ENCODE measurements at places on chromosomes 5 and 9.
A peak's percentile ranks its signal among the peaks of the same experiment; 100 is the strongest.

DNA sequence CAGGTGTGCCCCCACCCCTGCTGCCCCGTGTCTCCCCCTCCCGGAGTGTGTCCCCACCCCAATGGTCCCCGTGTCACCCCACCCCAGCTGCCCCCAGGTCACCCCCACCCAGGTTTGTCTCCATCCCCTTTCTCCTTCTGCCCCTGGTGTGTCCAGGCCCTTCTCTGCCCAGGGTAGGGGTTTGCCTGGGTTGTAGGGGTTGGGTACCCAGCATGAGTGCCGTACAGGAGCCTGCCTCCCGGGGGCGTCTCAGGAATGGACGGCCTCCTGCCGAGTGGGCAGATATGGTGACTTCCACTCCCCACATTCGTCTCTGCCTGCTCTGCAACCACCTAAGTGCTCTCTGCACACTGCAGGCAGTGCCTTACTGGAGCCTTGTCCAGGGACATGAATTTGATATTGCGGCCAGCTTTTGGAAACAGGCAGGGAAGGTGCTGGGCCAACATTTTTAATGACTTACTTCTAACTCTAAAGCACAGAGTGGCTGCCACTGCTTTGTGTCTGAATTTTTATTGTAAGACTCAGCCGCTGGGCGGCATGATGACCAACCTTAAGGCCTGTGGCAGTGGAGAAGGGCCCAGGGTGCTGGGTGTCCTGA, 6.7 kb downstream of the LRRC14B start:
- DNase-seq: no peak

- DNase-seq: no peak
Measured at GRCh38 chr5:9932770-9933169, 302.6 kb upstream of the TAS2R1 start.

DNA sequence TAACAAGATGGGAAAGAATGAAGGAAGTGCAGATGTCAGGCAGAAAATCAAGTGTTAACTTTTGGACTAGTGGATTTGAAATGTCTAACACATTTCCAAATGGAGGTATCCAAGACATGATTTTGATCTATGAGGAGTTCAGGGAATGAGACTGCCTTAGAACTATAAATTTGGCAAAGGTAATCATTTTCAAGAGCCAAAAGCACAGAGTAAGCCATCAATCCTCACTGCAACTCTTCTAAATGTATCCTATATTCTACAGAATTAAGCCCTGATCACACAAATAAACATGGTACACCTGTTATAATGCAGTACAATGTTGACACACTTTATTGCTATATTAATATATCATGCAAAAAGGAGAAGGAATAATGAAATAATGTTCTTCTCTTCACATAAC, 55.6 kb downstream of the SETX start:
- no peak for DNase-seq

DNA sequence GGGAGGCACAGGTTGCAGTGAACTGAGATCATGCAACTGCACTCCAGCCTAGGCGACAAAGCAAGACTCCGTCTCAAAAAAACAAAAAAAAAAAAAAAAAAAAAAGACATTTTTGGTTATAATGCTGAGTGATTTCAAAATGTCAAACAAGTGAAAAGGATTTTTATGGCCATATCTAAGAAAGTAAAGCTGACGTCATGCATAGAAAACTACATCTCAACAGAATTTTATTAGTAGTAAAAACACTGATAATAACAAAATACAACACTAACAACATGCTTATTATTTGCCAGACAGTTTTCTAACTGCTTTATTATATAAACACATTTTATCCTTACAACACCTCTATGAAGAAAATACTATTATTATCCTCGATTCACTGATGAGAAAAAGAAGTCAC, 833.0 kb upstream of the WWC1 start:
- no peak for DNase-seq

- DNase-seq: no peak
Measured at GRCh38 chr5:147189109-147189424, 45.8 kb upstream of the STK32A start.

DNA sequence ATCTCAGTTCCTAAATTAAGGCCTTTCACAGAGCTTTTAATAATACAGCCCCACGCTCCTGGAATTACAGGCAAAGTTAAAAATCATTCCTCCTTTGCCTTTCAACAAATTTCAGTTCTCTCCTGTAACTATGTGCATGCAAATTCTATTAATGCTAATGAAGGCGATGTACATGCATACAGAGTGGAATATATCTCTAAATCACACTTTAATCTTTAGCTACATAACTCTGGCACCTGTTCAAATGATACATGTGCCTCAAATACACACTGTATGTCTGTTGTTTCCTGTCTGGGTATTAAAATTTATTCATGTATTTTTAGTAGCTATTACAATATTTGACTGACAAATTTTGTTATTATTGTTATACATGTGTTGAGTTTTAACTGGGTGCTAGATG, 30.8 kb downstream of the CETN3 start:
- DNase-seq: no peak

DNA sequence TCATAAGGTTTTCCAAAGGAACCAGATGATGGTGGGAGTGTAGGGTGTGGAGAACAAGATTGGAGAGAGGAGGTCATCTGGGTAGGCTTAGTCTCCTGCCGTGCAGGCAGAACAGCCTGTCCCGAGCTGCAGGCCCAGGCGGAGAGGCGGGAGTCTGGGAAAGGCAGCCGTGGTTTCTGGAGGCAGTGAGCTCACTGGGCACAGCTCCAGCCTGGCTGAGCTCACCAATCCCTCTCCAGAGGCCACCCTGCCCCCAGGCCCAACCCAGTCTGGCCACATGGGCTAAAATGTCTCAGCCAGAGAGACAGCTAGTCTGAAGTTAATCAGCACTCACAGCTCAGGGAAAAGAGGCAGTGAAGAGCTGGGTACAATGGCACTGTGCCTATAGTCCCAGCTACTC, 12.3 kb downstream of the P4HA2 start:
- peak; percentile 80 for DNase-seq

DNA sequence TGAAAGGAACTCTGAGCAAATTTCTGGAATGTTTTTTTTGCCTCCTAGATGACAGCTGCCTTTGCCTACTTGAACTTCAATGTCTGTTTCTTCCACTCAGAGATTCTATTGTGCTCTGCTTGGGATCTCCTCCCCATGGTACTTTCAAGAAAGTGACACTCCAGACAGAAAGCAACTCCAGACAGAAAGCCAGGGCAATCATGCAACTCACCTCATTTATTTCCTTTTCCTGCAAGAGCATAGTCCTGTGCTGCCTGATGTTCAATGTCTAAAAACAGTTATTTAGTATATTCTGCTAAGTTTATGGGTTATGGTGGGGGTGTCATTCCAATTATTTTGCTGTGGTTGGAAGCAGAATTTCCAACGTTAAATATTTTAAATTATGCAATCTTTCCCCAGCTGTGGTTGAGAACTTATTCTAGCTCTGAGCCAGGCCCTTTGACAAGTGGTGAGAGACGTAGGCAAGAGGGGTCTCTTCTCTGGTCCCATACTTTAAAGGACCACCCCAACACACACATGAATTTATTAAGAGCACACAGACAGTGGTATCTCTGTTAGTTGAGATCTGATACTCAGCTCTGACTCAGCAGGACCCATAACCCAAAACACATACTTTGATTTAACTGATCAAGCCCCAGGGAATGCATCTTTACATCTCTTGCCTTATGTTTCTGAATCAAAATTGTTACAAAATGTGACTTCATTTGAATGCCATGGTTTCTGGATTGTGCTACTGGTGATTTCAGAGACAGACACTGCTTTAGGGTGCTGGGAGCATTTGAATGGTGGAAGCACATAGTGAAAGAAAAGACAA, 39.5 kb upstream of the MAMDC2 start:
- DNase-seq: no peak

DNA sequence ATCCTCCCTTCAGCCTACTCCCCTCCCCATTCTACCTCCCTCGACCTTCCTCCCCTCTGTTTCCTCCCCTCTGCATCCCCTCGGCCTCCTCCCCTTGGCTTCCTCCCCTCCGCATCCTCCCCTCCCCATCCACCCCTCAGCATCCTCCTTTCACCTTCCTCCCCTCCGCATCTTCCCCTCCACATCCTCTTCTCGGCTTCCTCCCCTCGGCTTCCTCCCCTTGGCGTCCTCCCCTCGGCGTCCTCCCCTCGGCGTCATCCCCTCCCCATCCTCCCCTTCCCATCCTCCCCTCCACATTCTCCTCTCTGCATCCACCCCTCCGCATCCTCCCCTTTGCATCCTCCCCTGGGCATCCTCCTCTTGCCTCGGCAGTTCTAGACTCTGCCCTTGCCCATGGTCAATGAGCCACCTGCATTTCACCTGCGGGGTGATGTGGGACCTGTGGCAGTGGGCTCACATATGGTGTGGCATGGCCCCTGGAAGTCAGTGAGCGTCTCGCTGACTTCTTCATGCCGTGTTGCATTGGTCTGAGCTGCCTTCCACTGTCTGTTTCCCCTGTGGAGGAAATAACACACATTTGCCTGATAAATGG, 113.0 kb downstream of the WNK2 start:
- DNase-seq: no peak

DNA sequence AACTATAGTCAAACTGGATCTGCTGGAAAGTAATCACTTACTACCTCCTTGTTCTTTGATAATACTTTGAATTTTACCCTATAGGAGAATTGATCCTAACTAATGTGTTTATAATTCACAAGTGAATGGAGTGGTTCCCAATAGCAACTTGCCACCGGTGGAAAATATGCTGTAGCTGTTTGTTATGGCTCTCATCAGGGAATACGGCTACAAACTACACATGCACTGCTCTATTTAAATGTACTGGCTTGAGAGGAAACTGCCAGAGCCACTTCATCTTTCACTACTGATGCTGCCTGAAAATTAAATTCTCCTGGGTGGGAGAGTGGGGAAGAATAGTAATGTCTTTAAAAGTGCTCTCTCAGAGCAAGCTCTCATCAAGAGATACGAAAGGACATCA, 448.5 kb upstream of the GRAMD2B start:
- no peak for DNase-seq

DNA sequence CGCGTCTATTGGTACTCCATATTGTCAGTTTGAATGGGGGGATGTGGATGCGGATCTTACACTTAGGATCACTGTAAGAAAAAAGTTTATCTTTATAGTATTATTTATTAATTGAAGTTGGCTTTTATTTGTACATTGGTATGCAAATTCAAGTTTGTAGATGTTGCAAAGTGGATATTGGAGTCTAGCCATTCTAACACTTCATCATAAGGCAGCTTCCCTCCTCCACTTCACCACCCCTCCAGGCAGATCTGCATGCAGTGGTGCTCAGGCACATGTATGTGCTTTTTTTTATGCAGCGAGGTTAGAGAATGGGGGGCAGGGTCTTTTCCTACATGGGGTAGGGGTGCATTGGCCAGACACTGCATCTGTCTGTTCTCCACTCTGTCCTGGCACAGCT, 84.3 kb downstream of the IQGAP2 start:
- no peak for DNase-seq

DNA sequence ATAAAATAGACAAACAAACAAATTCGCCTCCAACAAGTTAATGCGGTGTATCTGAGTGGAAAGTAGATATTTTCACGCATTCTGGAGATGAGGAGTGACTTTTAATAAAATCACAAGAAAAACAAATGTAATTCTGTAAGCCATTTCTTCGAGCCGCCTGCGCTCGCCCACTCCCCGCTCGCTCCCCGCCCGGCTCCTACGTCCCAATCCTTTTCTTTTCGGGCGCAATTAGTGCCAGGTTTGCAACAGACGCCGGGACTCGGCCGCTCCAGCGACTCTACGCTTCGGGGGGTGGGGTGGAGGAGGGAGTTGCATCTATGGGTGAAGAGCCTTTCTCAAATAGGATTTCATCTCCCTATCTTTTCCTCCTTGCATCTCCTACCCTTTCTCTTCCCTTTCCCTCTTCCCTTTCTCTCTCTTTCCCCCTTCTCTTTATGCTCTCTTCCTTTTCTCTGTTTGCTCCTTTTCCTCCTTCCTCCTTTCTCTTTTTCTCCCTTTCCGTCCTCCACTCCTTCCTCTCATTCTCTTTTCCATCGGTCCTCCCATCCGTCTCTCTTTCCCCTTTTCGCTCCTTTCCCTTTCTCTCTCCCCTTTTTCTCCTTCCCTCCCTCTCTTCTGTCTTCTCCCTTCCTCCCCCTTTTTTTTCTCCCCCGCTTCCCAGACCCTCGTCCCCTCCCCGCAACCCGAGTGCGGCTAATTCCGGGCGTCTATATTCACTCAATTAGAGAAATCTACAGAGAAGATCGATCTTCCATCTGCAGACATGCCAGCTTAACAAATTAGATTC, 6.1 kb upstream of the OTP start:
- DNase-seq: no peak

GRCh38 chr5:5886812-5887486, 464.5 kb downstream of the ICE1 start:
- no peak for DNase-seq

DNA sequence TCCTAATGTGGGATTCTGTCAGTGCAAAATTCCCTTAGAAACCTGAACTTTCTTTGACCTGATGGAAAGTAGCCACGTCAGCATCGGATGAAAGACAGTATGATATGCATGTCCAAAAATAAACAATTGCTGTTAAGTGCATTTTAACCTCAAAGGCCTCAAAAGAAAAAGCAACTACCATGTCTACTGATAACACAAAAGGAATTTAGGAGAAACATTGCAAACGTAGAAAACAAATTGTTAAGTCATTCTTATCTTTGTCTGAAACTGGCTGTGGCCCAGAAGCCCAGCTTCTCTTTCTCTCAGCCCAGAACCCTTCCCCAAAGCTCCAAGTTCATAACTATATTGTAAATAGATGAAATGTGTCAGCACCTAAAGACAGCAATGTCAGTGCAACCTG, 11.1 kb upstream of the LHFPL2 start:
- DNase-seq: no peak

GRCh38 chr9:106326493-106326892, 536.5 kb upstream of the ZNF462 start:
- DNase-seq: no peak

All from cerebellar nuclear complex (tissue), 1 donor.